ENCODE measurements at places on chromosomes 4 and X.

DNA sequence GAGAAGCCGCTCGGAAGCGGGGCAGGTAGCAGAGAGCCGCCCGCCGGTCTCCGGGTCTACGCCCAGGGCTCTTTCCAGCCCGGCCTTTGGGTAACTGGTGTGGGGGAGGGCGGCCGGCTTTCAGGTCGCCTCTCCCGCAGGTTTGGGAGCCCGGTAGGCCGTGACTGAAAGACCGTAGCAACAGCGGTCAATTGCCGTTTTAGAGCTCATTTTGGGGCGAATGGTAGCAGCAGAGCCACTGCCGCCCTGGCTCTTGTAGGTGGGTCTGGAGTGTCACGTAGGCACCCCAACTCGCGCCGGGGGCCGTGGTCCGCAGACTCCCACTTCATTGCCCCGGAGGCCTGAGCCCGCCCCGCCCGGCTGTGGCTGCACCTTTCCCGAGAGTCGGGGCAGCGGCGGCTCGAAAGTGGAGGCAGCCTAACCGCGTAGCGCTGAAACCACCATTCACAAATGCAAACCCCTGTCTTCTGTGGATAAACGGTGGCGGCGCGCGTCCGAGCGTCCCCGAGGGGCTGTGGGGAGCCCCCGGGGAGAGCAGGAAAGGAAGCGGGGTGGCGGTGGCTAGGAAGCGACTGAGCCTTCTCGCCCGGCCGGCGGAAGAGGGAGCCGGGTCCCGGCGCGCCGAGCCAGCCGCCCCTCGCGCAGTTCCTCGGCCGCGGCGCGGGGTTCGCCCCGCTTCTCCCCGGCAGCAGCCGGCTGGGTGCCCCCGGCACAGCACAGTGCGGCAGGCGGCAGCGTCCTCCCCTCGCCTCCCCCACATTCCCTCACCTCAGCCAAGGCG, 2185.1 kb upstream of the TENM3 start:
- DNase-seq = no peak

GRCh38 chrX:142251680-142252079, 46.6 kb upstream of the MAGEC2 start:
- DNase-seq = no peak

DNA sequence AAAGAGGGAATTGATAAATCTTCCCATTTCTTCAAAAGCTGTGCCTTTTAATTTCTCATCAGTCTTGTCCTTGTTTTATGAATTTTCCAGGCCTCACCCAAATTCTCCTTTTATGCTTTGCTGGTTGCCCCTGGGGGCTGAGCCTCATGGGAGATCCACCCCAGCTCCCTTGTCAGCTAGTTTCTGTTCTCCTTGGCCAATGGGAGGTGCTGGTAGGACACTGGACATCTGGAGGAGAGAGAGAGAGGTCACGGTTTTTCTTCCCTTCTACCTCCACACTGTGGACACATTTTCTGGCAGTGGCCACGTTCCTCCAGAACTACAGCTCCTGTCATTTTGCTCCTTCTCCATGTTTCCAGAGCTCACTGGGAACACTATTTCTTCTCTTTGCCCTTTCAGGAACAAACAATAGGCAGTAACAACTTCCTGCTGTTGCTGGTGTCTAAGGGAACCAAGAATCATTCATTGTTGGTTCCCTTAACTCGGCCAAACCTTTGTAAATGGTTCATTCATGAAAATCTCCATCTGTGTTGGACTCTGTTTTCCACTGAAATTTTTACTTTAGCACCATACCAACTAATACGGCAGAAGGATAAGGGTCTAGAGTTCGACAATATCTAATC, 334.5 kb downstream of the GPAT3 start:
- no peak for DNase-seq

DNA sequence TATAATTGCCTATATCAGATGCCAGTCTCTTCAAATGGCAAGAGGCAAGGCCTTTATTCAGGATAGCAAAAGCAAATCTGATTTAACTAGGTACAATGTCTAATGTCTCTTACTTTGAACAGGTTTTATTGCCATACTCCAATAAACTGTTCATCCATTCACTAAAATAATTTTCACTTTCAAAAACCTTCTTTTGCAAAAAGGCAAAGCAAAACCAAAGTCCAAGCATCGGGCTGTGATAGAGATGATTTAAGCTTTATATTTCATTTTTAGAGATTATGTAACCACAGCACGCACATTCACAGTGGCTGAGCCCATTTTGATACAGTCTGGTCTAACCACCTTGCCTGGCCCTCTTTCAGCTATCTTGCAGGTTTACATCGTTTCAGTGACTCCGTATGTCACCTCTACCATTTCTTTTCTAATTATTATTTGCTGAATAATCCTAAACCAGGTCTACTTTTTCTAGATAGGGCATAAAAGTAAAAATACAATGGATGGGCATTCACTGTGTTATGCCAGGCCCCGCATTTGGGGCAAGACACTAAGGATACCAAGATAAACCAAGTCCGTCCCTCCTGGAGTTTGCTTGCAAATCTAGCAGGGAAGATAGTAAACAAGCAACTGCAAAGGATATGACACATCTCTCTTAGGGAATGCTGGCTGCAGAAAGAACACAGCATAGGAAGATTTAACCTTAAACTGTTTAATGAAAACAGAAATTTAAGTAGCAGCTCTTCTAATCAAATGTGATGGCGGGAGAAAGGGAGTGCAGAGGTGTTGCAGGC, 1.8 kb downstream of the CASP3 start:
- DNase-seq = no peak

DNA sequence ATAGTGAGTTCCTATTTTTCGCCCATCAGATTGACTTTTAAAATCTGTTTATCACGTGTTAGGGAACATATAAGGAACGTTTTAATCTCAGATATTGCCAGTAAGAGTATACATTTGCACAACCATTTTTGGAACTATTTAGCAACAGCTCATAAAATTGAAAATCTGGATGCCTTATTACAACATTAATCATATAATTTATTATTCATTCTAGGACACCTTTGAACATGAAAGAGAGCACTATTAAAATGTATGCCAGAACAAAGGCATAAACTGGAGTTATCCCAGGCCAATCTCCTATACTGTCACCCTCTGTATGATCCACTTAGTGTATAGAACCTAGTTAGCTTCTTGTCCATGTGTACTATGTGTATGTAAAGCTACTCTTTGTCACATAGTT, 579.0 kb upstream of the MAGEB2 start:
- DNase-seq = no peak

DNA sequence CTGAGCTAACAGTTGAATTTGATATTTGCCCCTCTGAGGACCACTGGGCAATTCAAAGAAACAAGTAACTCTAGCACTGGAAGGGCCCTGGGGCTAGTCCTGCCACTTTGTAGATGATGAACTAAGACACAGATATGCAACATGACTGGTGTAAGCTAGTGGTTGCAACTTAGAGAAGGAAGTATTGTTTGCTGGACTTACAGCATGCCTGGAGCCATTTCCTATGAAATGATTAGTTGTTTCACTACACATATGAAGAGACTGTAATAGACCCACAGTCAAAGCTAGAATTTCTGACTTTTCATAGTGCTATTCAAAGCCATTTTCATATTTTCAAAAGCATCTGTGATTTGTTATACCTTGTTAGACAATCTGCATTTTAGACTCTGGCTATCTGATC, 96.2 kb downstream of the TSPAN7 start:
- DNase-seq = no peak

- no peak for DNase-seq
Observed at GRCh38 chr4:6939761-6940743, 30.4 kb downstream of the TBC1D14 start.

- no peak for DNase-seq
Observed at GRCh38 chr4:36785973-36786372, 458.6 kb upstream of the NWD2 start.

DNA sequence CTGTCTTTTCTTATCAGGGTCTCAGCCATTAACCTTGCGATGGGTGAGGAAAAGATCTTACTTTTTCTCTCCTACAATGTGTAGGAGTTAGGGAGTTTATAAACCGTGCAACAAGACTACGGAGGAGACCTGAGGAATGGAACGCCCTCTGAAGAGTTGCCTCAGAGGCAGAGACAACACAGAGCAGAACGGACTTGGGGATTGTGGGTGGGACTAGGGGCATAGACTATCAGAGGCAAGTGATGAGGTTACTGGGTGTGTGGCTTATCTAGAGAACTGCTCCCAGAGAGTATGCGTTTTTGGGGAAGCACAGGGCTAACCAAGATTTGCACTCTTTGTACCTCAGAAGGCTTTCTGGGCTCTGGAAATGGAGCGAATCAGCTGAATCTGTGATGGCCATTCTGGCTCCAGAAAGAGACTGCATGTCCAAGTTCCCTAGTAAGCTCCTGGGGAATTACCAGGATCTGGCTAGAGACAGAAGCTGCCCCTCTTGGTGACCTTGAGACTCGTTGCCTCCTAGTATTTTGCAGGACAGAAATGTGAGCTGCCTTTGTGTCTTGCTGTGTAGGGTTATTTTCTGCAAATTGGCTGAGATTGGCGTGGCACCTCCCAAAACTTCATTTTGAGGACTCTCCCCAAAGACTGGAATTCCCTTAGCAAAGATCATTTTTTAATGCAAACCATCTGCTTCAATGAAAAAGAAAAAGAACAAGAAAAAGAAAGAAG, 118.9 kb downstream of the ARSF start:
- DNase-seq = no peak

GRCh38 chr4:152072906-152073305, 312.1 kb upstream of the GATB start:
- no peak for DNase-seq

DNA sequence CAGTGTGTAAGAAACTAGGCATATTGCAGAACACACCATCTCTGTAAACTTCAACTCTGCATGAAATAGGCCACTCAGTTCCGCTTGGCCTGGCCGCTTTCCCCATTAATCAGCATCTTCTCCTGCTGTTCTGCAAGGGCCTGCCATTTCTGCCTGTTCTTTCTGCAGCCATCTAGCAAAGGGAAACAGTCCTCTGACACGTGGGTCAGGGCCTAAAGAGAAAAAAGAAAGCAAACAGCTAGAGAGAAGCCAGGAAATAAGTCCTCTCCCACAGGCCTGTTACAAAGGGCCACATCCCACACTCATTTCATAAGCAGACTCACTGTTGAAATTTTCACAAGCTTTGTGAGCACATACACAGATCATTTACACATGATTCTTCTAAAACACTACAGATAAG, 130.1 kb downstream of the PDE5A start:
- no peak for DNase-seq

DNA sequence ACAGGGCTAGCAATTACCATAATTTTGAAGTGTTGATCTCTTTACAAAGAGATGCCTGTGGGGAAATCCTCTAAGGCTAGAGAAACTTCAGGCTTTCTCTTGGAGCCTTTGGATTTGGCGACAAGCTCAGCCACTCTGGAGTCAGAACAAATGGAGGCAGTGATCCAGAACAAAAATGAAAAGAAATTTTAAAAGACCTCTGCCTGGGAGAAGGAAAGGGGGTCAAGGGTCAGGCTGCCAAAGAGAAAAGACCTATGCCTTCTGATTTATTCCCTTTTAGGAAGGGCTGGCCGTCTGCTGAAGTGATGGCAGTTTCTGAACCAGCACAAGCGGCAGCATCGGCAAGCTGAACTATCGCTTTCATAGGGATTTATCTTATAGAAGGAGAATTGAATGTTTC, 140.8 kb upstream of the SFRP2 start:
- DNase-seq = no peak

DNA sequence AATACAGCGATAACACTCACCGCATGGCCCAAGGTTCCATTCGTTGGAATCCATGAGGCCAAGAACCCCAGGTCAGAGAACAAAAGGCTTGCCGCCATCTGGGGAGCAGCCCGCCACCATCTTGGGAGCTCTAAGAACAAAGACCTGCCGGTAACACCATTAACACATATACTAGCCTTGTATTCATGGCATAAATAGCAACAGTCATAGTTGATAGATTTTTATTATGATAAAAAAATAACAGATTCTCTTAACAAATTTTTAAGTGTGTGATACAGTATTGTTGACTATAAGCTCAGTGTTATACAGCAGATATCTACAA, 309.4 kb downstream of the GLUD2 start:
- DNase-seq = no peak

DNA sequence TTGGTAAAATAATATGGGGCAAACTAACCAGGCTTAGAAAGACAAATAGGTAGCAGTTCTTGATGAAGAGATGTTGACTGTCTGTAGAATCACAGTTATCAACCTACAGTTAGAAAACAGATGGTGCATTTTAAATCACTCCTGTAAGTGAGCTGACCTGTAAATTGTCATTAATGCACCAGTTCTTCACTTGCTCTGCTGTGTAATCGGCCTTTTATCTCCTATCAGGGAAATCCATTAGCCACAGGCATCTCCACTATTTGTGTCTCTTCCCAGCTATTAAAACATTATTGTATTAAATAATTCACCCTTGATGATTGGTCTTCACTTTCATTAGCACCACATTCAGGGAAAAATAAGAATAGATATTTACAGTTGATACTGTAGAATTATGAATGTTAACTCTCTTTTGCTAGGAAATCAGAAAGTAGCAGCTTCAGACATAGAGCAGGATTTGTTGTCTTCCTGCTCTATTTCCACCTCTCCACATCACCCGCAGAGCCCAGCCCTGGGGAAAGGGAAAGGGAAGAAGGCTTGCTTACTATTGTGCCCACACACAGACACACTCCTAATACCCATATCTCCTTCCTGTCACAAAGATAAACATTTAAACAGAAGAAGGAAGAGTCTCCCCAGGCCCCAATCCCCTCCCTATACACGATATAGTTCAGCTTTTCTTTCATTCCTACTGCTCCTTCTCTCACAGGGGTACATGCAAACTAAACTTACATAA, 97.1 kb downstream of the REELD1 start:
- no peak for DNase-seq

DNA sequence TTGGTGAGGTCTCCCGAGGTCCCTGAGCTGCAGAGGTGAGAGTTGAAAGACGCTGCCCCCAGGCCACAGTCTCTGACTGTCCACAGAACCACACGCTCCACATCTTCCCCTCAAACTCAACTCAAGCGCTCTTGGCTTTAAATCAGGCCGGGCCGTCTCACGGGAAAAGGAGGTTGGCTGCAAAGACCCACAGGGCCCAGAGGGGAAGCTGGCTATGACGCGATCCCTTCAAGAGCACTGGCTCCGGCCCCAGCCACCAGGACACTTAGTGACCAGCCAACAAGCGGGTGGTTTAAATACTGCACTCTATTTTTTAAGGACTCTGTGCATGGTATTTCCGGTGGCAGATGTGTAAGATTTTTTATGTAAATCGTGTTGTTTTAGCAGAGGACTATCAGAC, 19.9 kb downstream of the LRPAP1 start:
- DNase-seq = no peak

- DNase-seq = no peak
Observed at GRCh38 chr4:17763931-17764330, 17.5 kb downstream of the FAM184B start.

DNA sequence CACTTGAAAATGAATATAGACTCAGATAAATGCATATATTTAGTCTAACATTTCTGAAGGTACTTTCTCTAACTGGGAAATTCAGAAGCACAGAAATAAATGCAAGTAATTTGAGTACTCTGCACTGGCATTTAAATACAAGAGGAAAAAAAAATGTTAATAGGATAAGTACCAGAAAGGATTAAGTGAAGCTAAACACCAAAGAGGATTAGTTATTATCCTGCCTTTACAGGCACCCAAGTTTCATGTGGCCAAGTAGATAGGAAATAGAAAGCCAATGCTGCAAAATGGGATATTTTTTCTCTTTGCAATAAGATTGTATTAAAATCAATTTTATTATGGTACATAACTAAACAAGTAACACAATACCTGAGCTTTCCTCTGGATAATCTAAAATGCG, 762.5 kb downstream of the PCDH7 start:
- DNase-seq = no peak
